ENCODE measurements at places on chromosomes 6 and 20. TPM values are rescaled to one million over a fixed set of nuclear protein-coding genes. Genes with fewer than 3 reads are reported as not detected.

Gene SYCP2
- total RNA-seq, result 0.94 TPM

DNA sequence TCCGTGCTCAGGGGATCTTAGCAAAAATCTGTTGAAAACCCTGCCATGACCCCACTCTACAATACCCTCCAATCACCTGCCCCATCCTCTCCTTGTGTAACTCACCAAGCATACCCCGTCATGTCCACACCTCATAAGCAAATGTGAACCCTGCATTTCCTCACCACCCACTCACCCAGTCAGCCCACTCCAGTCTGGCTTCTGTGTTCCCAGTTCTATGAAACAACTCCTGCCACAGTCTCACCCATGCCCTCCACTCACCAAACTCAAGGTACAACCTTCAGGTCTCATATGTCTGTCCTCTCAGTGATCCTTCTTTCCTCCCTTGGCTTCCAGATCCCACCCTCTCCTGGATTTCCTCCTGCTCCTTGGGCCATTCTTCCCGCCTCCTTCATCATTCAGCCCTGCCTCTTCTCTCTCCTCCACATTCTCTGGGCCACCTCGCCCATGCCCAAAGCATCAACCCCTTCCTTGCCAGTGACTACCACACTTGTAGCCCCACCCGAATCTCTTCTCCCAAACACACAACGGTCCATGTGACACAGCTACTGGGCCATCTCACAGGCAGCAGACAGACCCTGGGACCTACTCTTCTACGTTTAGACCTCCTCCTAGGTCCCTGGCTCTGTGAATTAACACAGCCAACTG, 8.8 kb downstream of the DDRGK1 start:
- peak; percentile 3 for DNase-seq

Gene TMEM170B
- total RNA-seq, result 4.2 TPM

Gene LCA5
- total RNA-seq, result 2.6 TPM

- no peak for DNase-seq
These were observed 51.9 kb upstream of the MCUR1 start for GRCh38 chr6:13866301-13866700.

Gene BMP6
- 2.9 TPM for total RNA-seq

- no peak for DNase-seq
These were observed 13.7 kb downstream of the C6orf132 start for GRCh38 chr6:42128460-42129359.

DNA sequence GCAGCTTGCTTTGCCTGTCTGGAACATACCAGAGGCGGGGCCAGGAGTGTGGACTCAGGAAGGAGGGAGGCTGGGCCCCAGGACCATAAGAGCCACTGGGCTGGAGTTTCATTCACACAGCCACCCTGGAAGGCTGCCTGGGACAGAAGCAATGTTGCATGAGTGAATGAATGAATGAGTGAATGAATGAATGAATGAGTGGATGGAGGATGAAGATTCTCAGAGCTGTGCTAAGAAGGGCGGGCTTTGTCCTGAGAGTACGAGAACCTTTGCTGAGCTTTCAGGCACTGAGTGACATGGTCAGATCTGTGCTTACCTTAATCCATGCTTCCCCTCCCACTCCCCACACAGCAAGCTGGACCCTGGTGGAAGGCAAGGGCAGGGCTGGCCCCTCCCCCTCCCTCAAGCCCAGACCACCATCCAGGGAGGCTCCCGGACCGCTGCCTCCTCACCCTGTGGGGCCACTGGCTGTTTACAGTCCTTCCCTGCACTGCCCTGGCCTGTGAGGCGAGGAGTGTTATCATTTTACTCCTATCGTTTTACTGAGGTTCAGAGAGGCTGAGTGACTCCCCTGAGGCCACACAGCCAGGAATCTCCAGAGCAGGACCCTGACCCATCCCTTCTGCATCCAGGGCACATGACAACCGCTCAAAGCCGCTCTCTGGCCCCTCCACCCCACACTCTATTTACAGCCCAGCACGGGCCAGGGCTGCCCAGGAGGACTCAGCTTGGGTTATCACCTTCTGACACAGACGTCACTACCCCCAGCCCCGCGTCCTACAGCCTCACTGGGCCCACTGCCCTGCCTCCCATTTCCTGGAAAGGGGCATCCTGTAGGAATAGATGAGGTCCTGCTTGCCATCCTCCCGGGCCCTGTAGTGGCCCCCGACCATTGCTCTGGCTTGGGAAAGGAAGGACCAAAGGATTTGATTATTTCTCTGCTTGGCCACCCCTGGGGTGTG, 269.7 kb downstream of the TAF4 start:
- DNase-seq, result no peak

GRCh38 chr6:169291646-169292337, 38.1 kb upstream of the THBS2 start:
- no peak for DNase-seq

DNA sequence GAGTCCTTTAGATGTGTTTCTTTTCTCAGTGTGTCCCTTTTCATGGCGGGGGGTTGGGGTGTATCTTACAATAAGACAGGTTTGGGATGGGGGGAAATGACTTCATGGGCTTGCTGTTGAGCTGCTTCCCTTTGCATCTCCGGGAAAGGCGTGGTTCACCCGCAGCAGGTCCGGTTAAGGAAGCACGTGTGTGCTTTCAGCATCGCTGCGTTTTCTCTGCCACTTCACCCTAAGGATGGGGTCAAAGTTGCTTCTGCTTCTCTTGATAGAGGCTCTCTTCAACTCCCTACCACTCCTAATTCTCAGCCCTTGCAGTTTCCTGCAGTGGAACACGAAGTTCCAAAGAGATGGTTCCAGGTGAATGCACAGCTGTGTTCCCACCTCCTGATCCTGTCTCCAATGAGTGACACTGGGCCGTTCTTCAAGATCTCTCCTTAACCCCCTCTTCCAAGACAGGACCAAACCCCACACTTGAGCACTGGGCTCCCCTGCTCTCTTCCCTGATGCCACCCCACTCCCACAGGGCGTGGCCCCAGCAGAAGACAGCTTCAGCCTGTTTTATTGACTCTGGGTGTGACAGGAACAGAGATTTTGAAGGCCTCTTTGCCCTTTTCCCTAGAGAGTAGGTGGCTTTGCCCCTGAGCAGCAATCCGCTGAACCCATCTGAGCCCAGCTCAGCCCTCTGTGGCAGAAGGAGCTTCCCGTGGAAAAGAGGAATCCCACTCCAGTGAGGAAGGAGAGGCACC, 85.2 kb downstream of the PLEKHG1 start:
- no peak for DNase-seq

Gene VSTM2L
- 11.1 TPM for total RNA-seq

- no peak for DNase-seq
These were observed 11.0 kb downstream of the SULF2 start for GRCh38 chr20:47774131-47774777.

- DNase-seq, result no peak
These were observed 137.3 kb upstream of the VGLL2 start for GRCh38 chr6:117128052-117128451.

- DNase-seq, result no peak
These were observed 3.4 kb upstream of the BHLHE23 start for GRCh38 chr20:63009988-63010769.

DNA sequence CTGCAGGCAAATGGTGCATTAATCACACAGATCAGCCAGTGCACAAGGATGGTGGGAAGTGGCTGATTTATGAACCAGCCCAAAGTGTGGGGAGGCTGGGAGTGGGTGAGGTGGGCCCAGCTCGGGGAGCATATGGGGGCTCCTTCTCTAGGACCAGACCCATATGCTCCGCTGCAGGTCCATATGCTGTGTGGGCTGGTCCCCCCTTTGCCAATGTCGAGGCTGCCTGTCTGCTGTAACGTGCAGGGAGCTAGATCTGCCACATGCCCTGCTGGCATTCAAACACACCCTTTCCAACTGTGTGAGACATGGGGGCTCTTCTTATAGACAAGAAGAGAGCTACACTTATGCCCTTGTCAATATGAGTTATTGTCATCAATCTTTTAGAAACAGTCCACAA, 566.3 kb downstream of the DHX35 start:
- no peak for DNase-seq

Gene ENPP3
- total RNA-seq, result 0.16 TPM

DNA sequence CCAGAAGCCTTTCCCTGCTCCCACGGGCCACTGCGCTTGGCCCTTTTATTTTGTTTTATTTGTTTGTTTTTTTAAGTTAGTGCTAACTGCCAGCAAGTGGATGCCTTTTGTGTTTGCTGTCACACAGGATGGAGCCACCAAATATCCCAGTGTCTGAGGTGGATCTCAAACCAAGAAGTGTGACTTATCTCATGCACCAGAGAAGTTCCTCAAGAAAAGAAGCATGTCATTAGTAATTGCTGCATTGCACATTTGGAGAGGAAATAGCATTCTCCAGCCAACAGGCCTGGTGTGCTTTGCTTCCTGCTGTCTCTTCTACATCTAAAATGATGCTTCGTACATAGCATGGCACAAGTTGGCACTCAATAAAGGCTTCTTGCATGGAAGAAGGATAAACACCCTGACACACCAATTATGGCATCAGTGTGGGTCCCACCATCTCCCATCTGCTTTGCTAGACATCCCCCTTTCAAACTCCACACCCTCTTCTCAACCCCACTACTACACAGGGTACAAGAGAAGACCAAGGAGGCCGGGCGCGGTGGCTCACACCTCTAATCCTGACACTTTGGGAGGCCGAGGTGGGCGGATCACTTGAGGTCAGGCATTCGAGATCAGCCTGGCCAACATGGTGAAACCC, 1.9 kb upstream of the ATP9A start:
- DNase-seq, result no peak

Gene LY6G6D
- not detected for total RNA-seq

Gene GTSF1L
- total RNA-seq, result not detected

DNA sequence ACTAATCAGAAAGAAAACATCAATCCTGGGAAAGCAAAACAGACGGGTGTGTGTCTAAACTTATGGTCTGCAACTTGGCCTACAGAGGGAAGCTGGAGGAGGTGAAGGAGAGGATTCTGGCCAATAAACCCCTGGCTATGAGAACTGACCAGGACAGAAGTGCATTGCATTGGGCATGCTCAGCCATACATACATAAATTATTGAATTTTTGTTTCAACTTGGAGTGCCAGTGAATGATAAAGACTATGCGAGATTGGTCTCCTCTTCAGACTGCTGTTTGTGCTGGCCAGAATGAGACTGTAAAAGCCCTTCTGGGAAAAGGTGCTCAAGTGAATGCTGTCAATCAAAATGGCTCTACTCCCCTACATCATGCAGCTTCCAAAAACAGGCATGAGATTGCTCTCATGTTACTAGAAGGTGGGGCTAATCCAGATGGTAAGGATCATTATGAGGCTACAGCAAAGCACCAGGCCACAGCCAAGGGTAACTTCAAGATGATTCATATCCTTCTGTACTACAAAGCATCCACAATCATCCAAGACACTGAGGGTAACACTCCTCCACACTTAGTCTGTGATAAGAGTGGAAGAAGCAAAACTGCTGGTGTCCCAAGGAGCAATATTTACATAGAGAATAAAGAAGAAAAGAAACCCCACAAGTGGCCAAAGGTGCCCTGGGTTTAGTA, 17.4 kb downstream of the ADNP start:
- no peak for DNase-seq

- no peak for DNase-seq
These were observed 11.4 kb downstream of the NPBWR2 start for GRCh38 chr20:64095927-64096326.

Gene TULP1
- not detected for total RNA-seq

GRCh38 chr6:79776076-79776475, 144.9 kb downstream of the SH3BGRL2 start:
- DNase-seq, result no peak

- DNase-seq, result no peak
These were observed 6.9 kb upstream of the AKAP12 start for GRCh38 chr6:151232899-151233298.

Gene KIAA1755
- total RNA-seq, result 7.0 TPM

- DNase-seq, result no peak
These were observed 28.4 kb downstream of the MDGA1 start for GRCh38 chr6:37669306-37669705.

DNA sequence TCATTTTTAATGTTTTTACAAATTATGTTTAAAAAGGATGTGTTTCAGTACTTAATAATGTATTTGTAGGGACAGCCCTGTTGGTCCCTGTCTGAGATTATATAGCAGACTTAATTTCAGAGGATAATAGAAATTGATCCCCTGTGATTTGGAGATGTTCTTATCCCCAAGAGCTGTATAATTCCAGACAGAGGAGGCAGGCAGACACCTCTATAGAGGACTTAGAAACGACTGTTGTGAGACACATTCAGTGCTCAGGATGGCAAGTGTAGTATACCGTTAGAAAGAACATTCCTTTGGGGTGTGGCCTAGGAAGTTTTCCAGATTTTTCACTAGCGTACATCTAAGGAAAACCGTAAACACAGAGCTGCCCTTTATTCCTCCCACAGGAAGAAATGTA, 117.8 kb downstream of the MAP3K4 start:
- DNase-seq, result no peak
